Activated gamma-delta T cell (primary cell): ENCODE measurements at places on chromosomes 12 and 14.

DNA sequence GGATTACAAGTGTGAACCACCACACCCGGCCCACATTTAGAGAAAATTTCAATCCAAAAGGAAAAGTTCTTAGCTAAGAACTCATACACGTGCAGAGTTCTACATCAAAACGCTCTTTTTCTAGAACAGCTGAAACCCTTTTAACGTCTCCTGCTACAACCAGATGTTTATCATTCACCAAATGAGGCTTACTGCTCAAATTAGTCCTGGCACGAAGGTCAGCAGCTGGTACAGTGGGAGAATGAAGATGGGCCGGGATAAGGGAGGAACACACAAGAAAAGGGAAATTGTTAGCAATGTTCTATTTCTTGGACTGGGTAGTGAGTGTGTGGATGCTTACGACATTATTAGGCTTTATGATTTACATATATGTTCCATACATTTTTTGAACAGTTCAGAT lies 37.2 kb downstream of the PRKAB1 start:
- DNase-seq: no peak

DNA sequence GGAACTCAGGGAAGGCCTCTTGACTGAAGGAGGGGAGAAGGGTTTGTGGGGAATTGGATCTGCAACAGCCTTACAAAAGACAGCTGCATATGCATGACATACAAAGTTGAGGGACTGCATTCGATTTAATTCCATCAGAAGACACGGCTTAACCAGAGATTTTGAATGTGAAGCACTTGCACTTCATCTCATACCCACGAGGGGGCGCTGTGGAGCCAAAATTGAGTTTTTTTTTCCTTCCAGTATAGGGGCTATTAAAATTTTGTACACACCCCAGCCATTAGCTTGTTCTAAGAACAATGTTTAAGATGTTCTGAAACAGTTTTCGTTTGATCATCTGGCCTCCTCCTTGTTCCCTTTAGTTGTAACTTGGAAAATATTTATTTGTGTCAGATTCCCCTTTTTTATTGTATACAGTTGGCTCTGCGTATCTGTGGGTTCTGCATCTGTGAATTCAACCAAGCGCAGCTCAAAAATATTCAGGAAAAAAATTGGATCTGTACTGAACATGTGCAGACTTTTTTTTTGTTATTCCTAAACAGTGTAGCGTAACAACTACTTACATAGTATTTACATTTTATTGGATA lies 1.6 kb downstream of the SUDS3 start:
- DNase-seq: no peak

GRCh38 chr14:104424406-104425072 lies 155.0 kb upstream of the C14orf180 start:
- no peak for DNase-seq

DNA sequence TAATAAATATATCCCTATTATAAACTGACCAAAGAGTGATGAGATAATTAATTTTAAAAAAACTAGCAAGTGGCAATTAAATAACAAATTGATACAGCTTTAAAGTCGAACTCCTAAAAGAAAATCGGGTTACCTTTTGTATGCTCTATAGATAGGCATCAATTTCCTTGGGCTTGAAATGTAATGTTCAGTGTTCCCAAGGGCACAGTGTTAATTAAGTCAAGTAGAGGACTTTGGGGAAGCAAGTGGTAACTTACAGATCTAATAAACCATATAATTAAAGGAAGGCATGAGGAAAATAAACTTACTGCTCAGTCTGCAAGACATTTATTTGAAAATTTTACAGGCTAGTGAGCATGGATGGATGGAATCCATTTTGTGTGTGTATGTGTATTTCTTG lies 220.9 kb downstream of the FSCB start:
- DNase-seq: no peak

GRCh38 chr14:69398053-69398817 lies at the start of the genes ERH and SLC39A9:
ERH (minus strand) TSS chr14:69398299; CDS start chr14:69398233, 66 bp downstream.
SLC39A9 (plus strand) TSS chr14:69398692; CDS start chr14:69399370, 678 bp downstream.
- peak; percentile 76 for DNase-seq

DNA sequence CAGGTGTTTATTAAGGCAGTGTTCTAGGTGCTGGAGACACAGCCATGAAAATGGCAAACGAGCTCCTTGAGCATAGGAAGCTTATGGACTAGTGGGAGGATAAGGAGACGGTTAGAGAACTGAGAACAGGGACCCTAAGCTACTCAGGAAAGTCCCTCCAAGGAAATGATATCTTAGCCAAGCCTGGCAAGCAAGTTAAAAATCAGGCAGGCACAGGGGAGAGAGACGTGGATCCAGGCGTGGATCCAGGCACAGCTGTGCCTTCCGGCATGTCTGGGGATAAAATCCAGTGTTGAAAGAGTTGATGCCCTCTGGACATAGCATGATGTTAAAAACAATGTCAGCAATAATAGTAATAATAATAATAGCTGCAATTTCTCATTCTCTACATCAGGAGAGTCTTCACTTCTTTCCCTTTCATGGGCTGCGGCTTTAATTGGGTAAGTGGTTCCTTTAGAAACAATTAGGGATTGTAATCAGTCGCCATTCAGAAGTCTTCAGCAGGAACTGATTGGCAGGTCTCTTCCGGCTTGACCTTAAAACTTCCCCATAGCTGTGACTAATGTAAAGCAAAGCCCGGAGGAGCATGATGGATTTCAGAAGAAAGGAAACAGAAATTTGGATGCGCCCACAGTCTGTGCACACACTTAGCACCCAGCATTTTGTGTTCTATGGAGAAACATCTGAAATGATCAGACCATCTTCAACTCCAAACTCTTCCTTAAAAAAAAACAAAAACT lies 230.2 kb downstream of the SLC41A2 start:
- no peak for DNase-seq

GRCh38 chr14:51807356-51807755 lies 53.1 kb upstream of the GNG2 start:
- no peak for DNase-seq

GRCh38 chr14:54369343-54369742 lies 27.5 kb upstream of the CDKN3 start:
- DNase-seq: no peak

DNA sequence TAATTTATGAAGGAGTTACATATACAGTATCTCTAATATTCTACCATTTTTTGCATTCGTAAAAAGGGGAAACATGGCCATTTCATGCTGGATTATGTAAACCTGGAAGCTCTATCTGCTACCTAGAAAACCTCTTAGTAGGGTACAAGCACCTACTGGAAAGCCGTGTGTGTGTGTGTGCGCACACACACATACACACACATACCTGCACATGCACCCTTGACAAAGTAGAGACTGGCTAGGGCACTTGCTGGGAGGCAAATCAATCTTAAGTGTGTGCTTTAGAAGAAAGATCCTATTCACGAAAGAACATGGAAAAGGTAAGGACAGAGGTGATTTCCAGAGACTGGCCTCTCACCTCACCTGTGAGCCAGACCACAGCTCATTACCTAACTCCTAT lies 190.8 kb downstream of the SLC5A8 start:
- DNase-seq: no peak

DNA sequence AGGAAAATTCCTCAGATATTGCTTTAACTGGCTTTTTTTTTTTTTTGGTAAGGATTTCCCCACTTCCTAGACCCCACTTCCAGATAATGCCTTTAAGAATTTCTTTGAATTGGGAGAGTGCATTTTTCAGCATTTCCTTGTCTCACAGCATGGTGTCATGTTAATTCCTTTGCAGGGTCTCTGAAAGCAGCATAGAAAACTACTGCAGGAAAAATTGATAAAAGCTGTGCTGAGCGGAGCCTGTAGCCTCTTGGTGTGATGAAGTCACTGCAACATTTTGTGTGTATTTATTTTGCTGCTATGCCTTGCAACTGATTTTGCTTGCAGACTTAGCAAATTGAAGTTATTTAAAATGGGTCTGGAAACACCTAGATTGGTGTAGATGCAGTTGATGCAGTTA lies 2.7 kb downstream of the ANO4 start:
- no peak for DNase-seq

GRCh38 chr14:79602045-79602444 lies 609.3 kb downstream of the DIO2 start:
- DNase-seq: no peak

GRCh38 chr12:106074361-106074705 lies 64.4 kb downstream of the NUAK1 start:
- no peak for DNase-seq

GRCh38 chr12:62640910-62641448 lies 174.4 kb downstream of the MON2 start:
- no peak for DNase-seq

DNA sequence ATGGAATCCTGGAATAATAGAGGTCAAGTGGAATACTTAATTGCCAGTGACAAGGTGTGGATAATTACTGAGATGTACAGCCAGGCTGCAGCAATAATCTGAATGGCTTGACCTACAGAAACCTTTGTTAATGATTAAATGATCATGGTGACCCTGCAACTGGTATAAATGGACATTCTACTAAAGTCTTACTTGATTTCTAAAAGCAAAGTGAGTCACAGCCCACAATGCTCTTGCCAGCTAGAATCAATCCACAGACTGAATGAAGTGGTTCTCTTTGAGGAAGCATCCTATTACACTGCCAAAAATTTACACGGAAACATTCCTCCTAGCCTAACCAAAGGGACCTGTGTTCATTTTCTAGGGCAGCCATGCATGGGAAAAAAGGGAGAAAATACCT lies 518.5 kb downstream of the SOX5 start:
- DNase-seq: no peak

DNA sequence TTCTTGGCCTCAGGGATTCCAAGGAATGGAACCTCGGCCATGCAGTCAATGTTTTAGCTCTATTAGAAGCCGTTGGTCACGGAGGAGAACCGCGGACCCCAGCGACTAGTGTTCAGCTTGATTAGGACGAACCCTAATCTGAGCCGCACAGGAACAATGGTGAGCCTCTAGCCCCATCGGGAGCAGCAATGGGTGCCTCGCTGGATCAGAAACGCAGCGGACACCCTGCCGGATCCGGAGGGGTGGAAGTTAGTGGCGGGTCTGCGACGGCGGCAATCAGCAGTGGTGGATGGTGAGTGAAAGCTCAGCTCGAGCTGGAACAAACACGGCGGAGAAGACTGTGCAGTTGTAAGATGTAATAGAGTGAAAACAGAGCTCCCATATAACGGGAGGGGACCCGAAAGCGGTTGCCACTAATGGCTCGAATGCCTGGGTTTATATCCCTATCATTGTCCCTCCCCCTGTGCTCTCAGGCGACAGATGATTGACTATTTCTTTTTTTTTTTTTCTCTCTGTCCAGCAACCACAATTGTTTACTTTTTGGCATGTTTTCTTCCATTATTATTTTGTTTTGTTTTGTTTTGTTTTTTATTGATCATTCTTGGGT lies 127.7 kb downstream of the ZNF664 start:
- DNase-seq: no peak

DNA sequence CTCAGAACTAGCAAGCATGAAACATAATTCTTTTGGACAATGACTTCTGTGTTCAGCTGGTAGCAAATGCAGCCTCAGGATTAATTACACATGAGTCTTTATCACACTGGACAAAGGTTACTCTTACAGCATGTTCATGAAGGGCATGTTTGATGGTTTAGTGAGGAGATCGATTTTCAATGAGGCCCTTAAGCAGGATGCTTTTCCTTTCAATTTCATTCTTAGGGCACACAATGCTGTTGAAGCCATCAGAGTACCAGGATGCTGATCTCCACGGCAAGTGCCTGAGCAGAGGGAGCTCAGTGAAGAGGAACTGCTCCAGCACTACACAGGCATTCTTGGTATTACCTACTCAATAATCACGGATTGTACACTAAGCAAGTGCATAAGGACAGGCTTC lies 542.0 kb downstream of the SNAPC1 start:
- DNase-seq: no peak

DNA sequence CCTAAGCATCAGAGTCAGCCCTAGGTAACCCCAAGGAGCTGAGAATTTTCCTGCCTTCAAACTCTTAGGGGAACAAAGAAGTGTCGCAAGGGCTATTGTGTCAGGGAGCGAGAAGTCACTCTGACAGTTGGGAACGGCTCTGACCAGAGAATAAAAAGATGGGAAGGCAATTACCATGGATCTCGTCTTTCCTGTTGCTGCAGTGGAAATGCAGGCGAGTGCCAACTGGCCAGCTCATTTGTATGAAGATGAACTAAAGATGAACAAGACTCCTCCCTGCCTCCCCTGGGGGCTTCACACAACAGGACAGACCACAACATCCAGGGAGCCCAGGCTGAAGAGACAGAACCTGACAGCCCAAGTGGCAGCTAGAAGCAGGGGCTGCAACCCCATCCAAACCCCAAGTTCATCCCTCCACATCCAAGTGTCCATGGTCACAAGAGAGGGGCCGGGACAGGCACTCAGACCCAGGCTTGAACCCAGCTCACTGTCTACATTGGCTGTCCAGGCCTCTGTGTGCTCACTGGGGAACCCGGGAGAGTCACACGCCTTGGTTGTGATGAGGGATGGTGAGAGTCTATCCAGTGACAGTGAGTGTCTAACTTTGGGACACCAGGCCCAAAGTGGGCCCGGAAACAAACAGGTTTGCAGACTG lies 322.4 kb downstream of the BCL11B start:
- DNase-seq: no peak

- DNase-seq: no peak
Measured at GRCh38 chr12:92140896-92141536, 4.6 kb downstream of the BTG1 start.

DNA sequence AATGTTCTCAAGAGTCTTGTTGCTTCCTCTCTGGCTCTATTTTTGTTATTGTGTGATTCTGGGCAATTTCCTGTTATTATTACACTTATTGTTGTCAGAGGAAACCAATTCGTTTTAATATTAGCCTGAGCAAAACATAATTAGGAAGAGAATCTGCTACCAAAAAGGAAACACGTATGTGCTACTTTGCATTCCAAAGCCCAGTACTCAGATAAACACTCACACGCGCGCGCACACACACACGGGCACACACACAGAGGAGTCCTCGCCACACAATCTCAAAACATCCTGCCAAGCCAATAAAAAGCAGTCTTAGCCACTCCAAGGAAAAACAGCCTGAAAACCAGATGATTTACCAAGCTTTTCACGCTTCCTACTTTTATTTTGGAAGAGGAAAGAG lies 400.7 kb downstream of the NUAK1 start:
- DNase-seq: no peak

DNA sequence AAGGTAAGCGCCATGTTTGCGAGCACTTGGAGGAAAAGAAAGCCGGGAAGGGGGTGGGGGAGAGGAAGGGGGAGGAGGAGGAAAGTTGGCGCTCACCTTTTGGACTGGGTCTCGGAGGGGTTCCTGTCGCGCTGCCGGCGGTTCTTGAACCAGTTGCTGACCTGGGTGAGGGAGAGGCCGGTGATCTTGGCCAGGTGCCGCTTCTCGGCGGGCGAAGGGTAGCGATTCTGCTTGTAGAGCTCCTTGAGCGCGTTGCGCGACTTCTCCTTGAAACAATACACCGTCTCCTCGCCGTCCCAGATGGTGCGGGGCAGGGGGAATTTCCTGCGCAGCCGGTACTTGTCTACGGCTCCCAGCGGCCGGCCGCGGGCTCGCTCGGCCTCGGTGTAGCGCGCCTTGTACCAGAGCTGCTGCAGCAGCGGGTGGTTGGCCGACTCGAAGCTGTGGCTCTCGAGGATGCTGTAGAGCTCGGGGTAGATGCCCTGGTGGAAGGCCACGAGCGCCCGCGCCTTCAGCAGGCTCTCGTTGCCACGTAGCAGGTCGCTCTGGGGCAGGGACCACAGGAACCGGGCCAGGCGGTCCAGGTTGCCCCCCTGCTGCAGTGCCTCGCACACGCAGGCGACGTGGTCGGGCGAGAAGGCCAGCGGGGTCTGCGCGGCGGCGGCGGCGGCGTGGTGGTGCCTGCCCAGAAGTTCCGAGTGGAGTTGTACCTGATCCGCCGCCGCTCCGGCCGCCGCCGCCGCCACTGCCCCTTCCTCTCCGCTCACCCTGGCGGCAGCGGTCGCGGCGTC lies 840 bp downstream of the SIX4 start:
- DNase-seq: no peak

- DNase-seq: no peak
Measured at GRCh38 chr12:94998326-94998725, 5.2 kb downstream of the NDUFA12 start.

GRCh38 chr12:57846285-57846576 lies 298 bp downstream of the CTDSP2 start:
- no peak for DNase-seq
